ENCODE measurements at places on chromosomes 12 and 14.

GRCh38 chr14:24761141-24761540, 127.2 kb upstream of the GZMB start:
- DNase-seq: no peak

GRCh38 chr12:52469853-52470252, 3.8 kb downstream of the KRT6C start:
- no peak for DNase-seq

DNA sequence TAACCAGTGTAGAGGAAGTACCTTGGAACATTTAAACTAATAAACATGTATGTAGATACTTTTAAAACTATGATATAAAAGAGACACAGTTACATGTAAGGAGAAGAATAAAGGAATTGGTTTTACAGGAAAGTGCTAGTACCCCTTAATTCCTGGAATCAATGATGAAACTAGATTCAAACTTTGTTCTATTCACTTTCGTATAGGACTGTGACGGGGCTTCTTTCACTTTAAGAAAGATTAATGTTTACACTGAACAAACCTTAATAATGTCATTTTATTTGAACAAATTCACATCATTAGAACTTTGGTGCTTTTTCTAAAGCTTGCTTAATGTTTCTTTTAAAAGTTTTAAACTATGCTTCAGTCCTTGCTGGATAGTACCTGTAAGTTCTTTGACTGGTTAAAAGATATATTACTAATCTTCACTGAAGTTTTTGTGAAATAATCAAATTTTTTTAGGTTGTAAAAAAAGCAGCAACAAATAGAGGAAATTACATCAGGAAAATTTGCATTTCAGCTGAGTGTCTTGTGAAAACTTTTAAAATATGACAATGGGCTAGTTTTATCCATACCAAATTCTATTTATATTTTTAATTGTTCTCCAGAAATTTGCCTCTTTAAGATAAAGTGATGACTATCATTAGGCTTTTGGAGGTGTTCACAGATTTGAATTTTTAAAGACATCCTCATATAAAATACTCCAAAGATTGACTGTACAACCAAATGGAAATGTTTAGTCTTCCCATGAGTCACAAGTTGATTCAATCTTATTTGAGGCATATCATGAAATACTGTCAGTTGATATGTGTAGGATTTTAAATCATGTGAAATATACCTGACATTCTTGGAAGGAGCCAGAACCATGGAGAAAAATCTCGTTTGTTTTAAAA, 36.2 kb downstream of the PAPOLA start:
- peak; percentile 18 for DNase-seq

GRCh38 chr14:93046705-93047050, 69.0 kb downstream of the ITPK1 start:
- no peak for DNase-seq

- DNase-seq: no peak
These were observed 26.8 kb downstream of the XRCC3 start for GRCh38 chr14:103688441-103688840.

DNA sequence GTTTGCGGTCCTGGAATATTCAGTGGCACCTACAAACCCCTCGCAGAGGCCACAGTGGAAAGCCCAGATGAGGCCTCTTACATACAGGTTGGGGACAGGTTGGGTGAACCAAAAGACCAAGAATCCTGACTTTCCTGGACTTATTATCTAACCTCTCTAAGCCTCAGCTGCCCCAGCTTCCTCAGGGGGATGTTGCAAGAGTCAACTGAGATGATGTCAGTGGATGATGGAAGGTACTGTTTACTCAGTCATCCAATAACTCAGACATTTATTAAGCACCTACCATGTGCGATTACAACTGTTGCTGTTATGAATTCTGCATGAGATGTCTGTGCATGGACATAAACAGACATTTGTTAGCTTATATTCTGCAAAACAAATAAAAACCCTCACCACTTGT, 72.8 kb downstream of the RFX4 start:
- DNase-seq: no peak

DNA sequence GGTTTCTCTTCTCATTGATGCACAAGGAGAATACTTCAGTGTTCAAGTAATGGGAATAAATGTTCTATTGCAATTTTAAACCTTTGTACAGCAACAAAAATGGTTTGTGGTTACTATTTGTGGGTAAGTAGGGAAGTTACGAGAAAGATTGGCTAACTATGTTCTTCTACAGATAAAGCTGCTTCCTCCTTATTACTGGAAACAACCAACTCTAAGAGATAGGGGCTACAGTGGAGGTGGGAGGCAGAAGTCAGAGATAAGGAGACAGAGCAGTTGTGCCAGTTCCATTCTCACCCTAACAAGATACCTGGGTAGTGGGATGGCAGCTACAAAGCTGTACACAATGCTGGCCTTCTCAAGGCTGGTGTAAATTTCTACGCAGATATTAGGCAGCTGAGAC, 16.2 kb downstream of the NOXRED1 start:
- no peak for DNase-seq

- DNase-seq: no peak
These were observed 6.4 kb downstream of the AQP6 start for GRCh38 chr12:49979016-49979586.

DNA sequence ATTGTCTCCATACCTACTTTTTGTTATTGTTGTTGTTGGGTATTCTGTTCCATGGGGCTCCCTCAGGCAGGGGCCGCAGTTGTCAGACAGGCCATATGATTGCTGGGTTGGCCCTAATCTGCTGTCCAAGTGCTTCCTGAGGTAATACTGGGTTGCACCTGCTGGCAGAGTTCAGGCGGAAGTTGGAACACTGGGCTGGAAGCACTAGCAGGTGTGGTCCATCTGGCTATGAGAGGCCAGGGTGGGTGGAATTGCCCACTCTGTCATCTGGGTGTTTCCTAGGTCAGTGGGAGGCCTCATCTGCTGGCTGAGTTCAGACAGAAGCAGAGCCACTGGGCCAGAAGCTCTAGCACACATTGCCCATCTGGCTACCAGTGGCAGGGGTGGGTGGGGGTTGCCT, 81.3 kb upstream of the NID2 start:
- DNase-seq: no peak

DNA sequence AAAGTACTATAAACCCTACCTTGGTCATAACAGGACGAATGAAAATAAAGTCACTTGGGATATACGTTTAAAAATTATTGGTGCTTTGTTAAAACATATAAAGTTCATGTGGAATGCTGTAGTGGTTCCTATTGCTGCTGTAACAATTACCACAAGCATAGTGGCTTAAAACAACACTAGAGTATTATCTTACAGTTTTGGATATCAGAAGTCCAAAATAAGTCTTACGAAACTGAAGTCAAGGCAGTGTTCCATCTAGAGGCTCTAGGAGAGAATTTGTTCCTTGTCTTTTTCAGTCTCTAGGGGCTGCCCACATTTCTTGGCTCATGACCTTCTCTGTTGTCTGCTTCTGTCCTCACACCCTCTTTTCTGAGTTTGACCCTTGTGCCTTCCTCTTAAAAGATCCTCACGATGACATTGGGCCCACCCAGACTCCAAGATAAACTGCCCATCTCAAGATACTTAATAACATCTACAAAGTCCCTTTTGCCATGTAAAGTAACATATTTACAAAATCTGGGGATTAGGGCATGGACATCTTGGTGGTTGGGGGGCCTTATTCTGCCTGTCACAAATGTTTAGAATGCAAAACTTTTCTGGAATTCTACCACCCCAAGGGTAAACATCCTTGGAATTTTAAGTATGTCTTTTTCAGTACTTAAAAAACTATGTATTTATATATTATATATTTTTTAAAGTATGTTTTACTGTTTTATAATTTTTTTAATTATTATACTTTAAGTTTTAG, 178.1 kb downstream of the ETNK1 start:
- no peak for DNase-seq

DNA sequence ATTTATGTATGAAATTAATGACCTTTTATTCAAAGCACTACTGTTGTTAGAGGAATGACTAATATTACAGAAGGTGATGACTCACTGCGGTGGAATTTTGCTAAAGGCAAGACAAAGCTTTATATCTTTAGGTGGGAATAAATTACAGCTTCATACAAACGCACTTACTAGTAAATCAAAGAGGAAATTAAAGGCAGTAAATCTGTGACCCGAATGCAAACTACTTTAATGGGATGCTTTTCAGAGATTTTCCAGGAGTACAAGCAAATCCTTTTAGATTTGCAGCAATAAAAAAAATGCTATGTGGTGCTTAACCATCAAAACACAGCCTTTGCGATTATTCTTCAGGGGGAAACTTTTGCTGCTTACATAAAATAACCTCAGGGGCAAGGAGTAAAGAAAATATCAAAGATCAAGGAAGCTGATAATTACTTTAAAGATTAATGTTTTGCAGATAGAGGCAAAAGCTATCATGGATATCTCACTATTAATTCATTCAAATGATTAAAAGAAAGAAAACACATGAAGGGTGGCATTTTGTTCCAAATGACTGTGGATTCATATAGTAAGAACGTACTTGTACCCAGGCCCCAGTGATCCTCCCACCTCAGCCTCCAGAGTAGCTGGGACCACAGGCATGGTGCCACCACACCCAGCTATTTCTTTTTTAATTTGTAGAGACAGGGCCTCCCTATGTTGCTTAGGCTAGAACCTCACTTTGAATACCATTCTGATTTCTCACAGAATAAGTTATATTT, 98.9 kb downstream of the DENND5B start:
- no peak for DNase-seq

DNA sequence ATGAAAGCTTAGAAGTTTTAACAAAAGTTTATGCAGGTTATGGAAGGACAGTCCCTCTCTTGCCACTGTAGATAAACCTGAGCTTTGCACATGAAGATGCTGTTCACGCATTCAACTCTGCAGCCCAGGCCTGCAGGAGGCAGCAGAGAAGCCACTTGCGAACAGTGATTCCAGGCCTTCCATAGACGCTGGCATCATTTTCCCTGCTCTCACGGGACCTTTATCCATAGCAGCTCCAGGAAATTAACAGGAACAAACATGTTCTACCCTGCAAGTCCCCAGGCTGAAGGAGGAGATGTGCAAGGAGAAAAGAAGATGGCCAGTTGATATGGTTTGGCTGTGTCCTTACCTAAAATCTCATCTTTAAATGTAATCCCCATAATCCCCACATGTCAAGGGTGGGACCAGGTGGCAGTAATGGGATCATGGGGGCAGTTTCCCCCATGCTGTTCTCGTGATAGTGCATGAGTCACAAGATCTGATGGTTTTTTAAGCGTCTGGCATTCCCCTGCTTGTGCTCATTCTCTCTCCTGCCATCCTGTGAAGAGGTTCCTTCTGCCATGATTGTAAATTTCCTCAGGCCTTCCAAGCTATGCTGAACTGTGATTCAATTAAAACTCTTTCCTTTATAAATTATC, 2.0 kb downstream of the ERP27 start:
- DNase-seq: no peak

GRCh38 chr12:124053851-124054250, 80.8 kb downstream of the ZNF664 start:
- DNase-seq: no peak

DNA sequence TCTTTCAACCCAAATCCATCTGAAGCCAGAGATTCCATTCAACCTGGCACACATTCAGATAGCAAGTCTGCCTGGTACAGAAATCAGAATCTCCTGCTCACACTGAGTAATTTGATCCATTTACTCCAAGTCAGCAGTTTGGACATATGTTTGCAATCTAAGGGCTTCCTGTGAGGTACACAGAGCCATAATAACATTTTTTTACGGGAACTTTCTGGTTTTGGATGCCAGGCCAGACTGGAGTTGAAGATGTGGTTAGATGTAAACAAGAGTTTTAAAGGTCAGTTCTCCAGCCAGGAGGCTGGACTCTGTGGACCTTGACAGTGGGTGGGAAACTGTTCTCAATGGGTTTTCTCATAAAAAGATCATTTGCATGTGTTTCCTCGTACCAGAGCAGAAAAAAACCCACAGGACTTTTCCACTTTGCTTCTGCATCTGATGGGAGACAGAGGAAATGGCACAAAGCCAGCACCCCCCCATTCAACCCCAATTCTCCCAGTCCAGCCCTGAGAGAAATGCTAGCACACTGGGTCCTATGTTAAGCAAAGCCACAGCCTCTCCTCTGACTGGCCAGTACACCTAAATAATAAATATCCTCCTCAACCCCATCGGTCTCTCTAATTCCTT, 17.7 kb upstream of the TSPAN11 start:
- DNase-seq: no peak

DNA sequence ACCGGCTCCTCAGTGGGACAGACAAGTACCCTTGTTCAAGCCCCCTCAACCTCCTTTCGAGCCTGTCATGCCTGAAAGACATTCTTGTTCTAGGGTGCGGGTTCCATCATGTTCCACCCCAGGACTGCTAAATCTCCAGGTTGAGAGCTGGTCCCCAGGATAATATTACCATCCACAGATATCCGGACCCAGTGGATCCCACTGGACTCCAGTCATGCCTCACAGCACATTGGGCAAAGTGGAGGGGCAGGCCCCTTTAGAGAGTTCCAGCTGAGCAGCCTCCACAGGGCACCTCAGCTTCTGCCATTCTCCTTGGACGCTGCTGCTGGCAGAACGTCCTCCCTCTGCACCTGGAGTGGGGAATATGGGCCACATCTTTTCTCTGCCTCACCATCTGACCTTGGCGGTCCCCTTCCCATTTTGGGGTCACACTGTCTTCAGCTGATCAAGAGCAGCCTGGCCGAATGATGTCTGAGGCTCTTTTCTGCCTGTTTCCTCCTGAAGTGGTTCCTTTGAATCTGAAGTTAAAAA, 137.4 kb downstream of the BCL11B start:
- no peak for DNase-seq

DNA sequence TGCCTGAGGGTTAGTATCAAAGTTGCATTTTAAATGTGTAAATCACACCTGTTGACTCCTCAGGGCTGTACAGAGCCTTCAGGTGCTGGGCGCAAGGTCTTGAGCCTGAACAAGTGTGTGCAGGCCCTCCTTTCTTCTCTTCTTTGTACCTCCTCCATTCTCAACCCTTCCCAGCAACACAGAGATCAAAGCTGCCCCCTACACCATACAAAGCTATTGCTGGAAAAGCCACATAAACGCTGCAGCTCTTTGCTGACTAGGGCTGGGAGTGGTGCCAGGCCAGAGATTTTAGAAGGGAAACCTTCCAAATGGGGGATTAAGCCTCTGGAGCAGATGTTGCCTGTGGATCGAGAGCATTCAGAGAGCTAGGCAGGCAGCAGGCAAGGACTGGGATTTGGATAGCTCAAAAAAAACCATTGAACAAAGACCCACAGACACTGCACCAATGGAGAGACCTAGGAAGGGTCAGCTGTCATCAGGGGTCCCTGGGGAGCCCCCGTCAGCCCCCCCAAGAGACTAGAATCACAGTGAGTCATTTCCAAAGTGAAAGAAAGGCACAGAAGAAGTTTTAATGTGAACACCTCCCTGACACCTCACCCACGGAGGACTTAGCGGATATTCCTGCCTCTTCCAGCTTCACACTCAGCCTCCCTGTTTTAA, 18.2 kb upstream of the SUSD6 start:
- DNase-seq: no peak

DNA sequence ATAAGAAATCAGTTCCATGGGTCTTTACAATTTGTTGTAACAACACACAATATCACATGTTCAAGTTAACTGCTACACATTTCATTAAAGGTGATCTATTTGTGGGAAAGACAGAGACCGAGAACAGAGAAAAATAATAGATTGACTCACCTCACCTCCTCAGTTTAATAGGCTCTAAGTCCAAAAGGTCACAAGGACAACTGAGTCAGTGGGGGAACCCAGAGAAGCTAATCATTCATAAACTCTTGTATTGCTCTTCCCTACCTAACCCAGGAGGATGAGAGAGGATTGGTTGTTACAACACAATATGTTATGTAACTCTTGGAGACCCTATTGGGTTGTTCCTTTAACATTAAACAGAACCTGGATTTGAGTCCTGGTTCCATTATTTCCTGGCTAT, 72.2 kb upstream of the CRY1 start:
- DNase-seq: no peak

All from activated CD4-positive, alpha-beta T cell treated with anti-CD3 and anti-CD28 coated beads, Interleukin-2, amount 50 U/mL, for 16 hours (primary cell).